ENCODE measurements at places on chromosomes 12 and 14.

- DNase-seq = no peak
Observed at GRCh38 chr12:93091886-93092648, 163.0 kb upstream of the EEA1 start.

DNA sequence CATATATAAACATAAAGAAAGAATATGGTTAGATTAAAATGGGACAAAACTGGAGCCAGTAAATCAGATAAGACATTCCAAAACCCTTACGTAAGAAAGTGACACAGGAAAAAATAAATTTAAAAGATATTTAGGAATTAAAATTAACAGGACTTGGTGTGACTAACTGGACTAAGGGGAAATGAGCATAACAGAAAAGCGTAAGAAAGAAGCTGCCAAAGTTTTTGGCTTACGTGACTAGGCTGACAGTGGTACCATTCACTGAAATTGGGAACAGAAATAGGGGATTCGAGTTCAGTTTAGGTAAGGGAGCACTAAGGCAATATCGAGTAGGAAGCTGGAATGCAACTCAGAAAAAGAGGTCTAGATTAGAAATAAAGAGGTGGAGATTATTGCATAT, 7.8 kb downstream of the CDK17 start:
- no peak for DNase-seq

- DNase-seq = no peak
Observed at GRCh38 chr14:62604524-62604923, 440.7 kb downstream of the KCNH5 start.

DNA sequence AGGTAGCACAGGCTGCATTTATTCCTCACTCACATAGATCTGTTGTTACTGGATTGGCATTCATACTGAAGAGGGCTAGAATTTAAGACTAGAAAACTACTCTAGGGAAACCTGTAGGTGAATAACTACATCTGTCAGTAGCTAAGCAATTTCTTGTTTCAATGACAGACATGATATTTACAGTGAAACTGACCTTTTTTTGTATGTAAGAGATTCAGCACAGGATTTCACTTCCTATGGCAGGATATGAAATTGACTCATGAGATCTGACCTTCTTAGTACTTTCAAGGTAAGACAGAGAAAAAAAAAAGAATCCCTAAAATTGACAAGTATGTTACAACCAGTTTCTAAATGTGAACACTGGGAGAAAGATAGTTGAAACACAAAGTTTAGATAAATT, 189.8 kb upstream of the SLC16A7 start:
- no peak for DNase-seq

GRCh38 chr14:68805414-68805813, 12.5 kb upstream of the ZFP36L1 start:
- DNase-seq = no peak

DNA sequence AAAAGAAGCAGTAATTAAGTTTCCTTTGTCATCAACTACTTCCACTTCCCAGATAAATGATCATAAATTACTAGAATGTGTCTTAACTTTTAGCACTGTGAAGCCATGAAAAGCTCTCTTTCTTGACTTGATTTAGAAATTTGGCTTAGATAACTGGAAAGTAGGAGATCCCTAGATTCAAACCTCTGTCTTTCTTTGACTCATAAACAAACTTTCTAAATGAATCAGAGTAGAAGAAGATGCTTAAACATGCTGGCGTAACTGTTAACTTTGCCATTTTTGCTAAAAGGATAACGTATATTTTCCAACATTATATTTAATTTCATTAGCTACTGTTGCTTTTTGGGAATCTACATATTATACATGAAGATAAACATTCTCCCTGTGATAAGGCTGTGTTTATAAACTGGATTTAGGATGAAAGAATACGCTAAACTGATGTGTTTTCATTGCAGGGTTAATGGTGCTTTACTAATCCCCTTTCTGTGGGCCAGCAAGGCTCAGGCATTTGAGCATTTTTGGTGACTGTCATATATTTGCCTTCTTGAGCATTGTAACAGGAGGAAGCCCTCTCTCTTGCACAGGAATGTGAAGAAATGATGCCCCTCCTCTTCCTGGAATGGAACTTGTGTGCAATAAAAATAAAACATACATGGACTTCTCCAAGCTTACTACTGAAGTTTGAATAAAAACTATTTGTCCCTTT, 301.4 kb downstream of the BMP4 start:
- no peak for DNase-seq

All from fibroblast of skin of left quadriceps (primary cell).